ENCODE measurements at places on chromosomes 16 and 17.

GRCh38 chr16:78552106-78552675 is 452.7 kb downstream of the WWOX start:
- no peak for DNase-seq

DNA sequence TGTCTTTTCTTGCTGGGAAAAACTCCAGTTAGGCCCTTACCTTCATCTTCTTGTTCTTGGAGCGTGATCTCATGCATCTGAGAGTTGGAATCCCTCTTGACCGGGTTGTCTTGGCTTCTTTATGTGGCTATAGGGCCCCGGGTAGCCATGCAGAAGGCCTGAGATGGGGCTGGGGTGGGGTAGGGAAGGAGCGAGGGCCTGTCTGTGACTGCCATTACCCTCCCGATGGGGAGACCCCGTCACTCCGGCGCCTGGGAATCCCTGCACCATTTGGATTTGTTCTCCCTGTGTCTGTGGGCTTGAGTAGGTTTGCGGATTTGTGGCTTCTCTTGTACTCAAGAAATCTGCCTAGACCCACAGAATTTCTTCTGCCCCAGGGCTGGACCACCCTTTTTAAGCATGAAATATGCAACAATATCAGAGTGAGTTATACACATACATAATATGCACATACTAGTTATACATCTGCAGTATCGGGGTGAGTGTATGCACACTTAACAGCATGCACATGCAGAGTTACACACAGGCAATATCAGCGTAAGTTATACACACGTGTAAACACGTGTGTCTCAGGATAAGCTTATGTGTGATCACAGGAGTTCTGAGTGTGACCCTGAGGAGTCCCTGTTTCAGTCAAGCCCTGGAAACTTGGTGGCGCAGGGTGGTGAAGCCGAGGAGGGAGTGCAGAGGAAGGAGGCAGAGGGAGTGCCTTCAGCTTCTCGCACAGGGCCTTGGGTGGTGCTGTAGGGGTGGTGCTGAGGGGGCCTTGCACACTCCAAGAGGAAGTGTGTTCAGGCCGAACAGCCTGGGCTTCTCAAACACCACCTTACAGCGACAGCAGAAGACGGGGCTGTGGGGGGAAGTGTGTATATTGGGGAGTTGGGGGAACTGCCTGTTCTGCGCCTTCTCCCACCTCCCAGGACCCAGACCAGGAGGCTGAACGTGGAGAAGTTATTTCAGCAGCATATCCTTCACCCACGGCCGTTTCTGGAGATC is 18.5 kb downstream of the CCDC42 start:
- no peak for DNase-seq

DNA sequence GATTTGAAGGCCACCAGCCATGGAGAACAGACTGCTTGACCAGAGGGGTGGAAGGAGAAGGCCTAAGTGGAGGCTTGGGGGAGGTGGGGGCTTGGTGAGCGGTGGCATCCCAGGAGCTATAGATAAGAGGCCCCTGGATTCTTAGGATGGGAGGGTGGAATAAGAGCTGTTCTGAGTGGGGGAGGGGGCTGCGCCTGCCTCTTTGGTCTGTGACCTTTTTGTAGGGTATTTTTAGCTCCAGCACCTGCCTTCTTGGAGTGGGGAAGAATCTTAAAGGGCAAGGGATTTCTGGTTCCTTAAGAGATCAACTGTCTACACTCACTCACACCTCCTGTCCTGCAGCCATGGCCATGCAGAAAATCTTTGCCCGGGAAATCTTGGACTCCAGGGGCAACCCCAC is 567 bp downstream of the ENO3 start:
- DNase-seq: no peak

DNA sequence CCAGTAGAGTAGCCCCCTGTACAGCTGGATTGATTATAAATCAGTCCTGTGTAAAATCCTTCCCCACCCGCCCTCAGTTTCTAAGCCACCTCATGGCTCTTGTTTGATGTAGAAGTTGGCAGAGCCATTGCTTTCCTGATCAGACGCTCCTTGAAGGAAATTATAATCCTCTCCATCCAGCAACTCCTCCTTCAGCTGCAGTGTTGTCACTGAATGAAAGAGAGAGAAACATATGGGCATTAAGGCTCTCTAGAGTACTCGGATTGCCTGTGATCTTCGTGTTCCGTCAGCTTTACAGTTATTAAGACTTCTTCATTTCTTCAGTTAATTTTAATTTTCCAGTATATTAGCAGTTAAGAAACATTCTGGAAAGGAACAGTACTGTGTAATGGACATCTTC is 14.3 kb downstream of the NME2 start:
- no peak for DNase-seq

DNA sequence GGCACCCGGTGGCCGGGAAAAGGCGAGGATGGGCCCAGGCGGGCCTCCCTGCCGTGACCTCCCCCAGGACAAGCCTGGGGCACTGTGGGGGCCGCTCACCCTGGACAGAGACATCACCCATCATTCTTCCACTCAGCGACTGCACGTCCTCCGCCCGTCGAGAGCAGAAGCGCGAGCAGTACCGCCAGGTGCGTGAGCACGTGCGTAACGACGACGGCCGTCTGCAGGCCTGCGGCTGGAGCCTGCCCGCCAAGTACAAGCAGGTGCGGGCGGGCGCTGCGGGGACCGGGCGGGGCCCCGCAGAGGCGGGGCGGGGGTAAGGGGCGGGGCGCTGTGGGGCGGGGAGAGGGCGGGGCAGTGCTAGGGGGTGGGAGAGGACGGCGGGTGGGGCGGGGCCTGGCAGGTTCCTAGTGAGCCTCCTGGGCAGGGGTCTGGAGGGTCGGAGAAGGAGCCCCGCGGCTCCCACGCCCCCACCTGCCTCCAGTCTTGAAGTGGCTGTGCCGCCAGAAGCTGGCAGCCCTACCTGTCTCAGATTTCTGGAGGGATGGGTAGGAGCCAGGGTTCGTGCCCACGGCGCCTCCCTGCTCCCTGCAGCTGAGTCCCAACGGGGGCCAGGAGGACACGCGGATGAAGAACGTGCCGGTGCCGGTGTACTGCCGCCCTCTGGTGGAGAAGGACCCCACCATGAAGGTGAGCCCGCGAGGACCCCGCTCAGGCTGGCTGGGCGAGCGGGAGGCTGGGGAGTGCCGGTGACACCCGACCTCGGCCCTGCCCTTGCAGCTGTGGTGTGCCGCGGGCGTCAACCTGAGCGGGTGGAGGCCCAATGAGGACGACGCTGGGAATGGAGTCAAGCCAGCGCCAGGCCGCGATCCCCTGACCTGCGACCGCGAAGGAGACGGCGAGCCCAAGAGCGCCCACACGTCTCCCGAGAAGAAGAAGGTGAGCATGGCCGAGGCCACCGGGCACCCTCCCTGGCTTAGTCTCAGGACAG is 7.5 kb downstream of the NME3 start:
- DNase-seq: no peak

- DNase-seq: no peak
Observed at GRCh38 chr16:25433388-25433787, 175.7 kb upstream of the ZKSCAN2 start.

GRCh38 chr17:58788199-58788598 is 32.5 kb downstream of the PPM1E start:
- no peak for DNase-seq

GRCh38 chr17:74430706-74431567 is 951 bp upstream of the GPRC5C start:
- no peak for DNase-seq

- no peak for DNase-seq
Observed at GRCh38 chr16:17414916-17415315, 55.8 kb downstream of the XYLT1 start.

- DNase-seq: no peak
Observed at GRCh38 chr16:65069766-65070165, 52.1 kb downstream of the CDH11 start.

DNA sequence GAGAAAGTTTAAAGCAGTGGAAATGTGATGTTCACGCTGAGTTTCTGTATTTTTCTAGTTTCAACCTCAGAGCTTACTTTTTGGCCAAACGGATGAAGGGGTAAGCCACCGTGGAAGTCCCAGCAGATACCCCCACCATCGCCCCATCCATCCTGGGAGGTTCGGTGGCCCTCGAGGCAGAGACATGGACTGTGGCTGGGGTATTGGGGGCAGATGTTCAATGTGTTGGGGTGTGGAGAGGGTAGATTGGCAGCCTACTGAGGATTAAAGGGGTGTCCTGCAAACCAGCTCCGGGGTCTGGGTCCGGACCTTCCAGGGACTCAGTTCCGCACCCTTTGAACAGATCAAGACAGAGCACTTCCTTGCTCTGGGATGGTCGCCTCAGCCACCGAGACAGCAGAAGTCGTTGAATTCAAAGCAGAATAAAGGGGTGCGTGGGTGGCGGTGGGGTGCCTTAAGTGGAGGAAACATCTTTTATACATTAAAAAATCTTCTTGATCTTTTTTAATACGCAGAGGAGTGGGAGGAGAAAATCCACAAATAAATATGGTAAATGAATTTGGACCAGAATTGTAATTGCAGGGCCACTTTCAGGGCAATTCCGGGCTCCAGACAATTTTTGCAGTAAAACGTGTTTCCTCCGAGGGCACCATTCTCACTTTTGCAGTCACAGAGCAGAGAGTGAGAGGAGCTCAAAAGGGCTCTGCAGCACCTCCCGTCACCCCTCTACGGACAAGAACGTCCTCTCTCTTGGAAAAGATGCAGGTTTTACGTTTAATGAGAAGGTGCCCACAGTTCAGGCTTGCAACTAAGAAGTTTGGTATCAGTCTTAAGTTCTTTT is 8.2 kb upstream of the CBX8 start:
- DNase-seq: no peak

DNA sequence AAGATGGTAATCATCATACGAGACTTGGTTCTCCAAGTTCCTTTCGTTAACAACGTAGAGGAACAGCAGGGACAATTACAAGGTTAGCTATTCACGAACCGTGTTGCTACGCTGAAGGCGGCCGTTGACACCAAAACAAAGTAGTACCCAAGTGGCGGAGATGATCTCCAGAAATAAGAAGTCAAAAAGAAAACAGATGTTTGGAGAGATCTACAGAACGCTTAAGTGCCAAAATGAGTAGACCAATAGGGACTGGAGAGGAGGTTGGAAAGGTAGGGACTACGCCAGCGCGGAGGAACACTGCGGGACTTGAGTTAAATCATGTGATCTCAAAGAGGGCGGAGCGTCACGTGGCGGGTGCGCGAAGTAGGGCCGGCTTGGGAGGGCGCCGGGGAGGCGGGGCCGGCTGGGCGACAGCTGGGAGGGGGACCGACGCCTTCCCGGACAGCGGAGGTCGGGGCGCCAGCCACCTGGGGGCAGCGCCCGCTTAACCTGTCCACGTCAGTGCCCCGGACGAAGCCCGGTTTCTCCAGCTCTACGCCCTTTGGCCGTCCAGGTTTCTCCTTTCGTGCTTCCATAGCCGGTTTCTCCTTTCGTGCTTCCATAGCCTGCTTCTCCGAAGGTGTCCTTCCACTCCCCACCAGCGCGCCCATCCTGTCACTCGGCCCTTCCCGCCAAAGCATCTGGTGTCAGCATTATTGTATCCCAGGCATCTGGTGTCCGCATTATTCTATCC is 636 bp upstream of the GABARAP start:
- peak; percentile 87 for DNase-seq

DNA sequence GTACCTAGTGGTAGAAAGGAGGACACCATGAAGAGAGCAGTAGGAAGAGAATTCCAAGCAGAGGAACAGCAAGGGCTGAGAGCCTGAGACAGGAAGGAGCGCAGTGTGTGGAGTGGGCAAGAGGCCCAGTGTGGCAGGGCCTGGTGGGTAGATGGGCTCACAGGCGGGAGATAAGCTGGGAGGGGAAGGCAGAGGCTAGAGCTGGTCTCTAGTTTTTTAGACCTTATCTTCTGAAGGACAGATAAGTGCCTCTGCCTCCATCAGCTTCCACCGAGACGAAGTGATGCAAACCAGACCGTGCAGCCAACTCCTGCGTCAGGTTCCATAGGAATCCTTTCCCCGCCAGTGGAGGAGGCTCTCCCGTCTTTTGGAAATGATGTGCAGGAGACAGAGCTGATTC is 33.6 kb downstream of the CDH1 start:
- DNase-seq: no peak

DNA sequence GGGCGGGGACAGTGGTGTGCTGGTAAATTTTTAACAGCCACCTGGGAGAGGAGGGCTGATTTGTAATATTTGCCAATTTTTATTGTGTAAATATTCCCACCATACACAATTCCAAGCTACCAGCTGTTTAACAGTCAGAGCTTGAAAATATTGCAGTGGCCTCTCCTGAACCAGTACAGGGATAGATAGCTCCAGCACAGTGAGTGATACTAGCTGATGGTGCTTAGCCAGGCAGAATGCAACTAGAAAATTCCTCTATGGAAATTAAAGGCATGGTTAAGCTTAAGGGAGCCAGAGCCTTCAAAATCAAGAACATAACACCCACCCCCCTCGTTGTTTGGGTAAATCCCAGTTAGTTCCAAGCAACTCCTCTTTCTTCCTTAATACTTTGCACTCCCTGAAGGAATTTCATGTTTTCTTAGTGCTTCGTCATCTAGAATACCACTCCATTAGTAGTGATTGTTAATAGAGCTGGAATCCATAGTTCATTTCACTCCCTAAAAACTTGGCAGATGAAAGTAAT is 96.6 kb downstream of the CYB561 start:
- DNase-seq: no peak

- DNase-seq: no peak
Observed at GRCh38 chr17:5705081-5705875, 121.0 kb upstream of the NLRP1 start.

DNA sequence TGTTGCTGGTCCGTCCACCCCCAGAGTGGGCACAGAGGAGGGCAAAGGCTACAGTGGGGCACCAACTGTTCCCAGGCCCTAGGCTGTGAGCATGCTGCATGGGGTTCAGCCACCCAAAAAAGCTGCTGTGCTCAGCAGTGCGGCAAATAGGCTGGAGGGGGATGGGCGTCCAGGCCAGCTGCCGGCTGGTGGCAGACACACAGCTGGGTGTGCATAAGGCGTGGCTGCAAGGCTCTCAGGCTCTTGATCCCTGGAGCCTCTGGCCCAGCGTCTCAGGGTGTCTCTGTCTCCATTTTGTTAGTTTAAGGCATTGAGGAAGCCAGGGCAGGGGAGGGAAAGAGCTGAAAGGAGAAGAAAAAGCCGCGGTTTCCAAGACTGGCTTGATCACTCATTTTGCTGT is 8.8 kb downstream of the RPL19 start:
- DNase-seq: no peak

DNA sequence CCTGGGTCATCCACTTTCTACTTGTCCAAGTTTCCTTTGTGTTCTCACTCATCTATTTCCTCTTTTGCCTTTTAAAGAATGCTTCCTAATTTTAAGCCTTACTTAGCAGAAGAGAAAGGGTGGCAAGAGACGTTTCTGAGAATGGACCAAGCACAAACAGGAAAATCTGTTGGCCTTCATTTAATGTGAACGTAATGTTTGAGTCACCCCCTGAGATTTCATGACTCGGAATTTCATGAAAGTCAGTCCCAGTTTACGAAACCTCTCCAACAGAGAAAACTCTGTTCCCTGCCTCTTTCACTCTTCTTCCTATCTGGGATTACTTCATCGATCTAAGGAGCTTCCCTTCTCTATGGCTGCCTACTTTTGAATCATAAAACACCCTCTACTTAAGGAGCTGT is at the start of gene CD300E:
TSS of gene CD300E (minus strand) at position 46 of the 401 bp plus-strand sequence. CDS start 117 bp downstream, outside the sequence.
- no peak for DNase-seq
